Hematopoietic multipotent progenitor cell treated with erythropoietin and hydrocortisone succinate and interleukin-3 and kit ligand, for 15 days (in vitro differentiated cells): ENCODE measurements at places on chromosomes 1 and 21.
A peak's percentile ranks its signal among the peaks of the same experiment; 100 is the strongest.

- no peak for DNase-seq
Observed at GRCh38 chr1:9078015-9078751, 8.7 kb upstream of the SLC2A5 start.

GRCh38 chr1:245842106-245842505, 665.0 kb downstream of the SMYD3 start:
- DNase-seq, result no peak

DNA sequence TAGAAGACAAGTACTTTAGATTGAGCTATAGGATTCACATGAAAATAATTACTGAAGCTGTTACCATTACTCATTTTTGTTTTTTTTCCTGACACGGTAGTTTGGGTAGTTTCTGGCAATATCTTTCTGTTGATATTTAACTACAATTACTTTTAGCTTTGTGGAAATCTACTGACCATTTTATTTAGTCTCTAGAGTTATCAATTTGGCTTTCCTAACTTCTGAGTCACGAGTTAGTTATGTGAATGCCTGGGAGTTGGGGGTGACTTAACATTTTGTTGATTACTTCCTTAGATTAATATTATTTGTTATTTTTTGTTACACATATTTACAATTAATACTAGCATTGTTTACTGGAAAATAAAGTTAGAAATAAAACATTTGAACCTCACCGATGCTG, 160.6 kb downstream of the HMCN1 start:
- DNase-seq, result no peak

DNA sequence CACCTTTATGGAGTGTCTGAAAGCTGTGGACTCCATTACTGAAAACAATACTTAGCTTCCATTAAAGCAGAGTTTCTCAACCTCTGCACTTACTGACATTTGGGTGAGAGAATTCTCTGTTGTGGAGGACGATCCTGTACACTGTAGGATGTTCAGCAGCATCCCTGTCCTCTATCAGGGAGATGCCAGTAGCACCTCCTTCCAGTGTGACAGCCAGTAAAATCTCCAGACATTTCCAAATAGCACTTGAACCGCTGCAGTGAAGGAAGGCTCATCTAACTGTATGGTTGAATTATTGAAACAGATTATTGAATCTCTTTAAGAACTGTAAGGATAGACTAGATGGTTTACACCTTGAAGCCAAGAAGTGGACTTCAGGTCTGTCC, 3.1 kb downstream of the PRDM2 start:
- no peak for DNase-seq

GRCh38 chr1:71542155-71542554, 461.3 kb upstream of the ZRANB2 start:
- DNase-seq, result no peak

DNA sequence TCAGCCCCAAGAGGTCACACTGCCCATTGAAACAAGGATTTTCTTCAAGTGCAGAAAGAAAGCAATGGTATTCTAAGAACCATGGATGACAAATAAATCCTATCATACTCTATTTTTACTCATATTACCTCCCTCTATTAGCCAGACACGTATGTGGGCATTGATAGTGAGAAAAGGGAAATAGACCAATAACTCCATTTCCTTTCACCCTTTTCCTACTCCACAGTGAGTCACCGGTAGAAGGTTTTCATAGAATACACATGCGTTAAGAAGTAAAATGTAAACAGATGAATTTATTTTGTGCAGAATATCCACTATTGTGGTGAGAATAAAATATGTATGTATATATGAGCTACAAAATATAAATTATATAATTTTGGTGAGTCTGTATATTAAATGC, 568.9 kb upstream of the ADGRL4 start:
- DNase-seq, result no peak

- DNase-seq, result no peak
Observed at GRCh38 chr1:38021969-38022368, 9.4 kb downstream of the UTP11 start.

- no peak for DNase-seq
Observed at GRCh38 chr1:8293118-8293517, 24.8 kb upstream of the SLC45A1 start.

DNA sequence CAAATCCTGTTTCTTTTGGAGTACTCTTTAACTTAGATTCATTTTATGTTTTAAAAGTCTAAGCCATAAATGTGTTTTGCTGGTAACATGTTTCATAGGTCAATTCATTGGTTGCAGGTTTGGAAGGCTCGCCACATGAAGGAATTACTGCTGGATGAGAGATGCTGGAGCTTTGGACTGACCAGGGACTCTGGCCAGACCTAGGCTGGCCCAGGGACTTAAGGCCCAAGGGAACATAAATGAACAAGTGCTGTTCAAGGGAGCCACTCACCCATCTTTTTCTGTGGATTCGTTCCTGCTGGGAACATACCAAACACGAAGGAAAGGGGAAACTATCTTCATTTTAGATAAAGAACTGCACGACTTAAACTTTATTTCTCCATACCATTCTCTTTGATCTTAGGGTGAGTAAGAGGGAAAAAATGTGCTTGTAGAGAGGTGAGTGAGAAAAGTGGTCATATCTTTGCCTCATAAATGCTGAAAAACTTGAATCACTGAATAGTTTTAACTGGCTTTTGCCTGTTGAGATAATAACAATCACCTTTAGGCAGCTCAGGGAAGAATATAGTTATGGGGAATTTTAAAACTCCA, 15.3 kb upstream of the SHCBP1L start:
- DNase-seq, result no peak

DNA sequence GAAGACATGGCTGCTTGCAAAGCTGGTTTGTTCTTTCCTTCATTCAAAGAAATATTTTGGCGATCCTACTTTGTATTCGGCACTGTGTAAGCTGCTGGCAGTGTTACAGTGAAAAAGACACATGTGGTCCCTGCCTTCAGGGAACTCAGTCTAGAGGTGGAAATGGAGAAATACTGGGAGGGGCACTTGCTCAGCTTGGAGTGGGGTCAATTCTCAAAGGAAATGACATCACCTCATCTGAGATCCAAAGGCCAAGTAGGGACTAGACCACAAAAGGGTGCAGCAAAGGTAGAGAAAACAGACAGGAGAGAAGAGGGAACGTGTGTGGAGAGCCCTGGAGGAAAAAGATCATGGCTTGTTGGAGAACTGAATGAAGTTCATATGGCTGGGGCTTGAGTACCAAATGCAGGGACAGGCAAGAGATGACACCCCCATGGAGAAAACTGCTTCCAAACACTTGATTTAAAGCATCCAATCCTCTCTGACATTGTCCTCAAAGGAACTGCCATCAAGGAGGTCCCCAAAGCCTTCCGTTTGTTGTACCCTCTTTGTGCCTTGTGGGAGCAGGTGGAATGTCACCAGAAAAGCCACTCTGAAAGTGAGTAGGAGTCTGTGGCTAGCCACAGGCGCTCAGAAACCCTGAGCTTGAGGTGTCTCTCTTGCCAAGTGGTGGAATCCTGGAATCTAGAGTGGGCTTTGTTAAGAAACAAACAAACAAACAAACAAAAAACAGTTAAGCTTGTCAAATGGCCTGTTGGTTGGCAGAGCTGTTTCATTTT, 48.3 kb upstream of the TDRD10 start:
- DNase-seq, result no peak

GRCh38 chr1:116553386-116554115, 17.3 kb downstream of the CD58 start:
- DNase-seq, result no peak

DNA sequence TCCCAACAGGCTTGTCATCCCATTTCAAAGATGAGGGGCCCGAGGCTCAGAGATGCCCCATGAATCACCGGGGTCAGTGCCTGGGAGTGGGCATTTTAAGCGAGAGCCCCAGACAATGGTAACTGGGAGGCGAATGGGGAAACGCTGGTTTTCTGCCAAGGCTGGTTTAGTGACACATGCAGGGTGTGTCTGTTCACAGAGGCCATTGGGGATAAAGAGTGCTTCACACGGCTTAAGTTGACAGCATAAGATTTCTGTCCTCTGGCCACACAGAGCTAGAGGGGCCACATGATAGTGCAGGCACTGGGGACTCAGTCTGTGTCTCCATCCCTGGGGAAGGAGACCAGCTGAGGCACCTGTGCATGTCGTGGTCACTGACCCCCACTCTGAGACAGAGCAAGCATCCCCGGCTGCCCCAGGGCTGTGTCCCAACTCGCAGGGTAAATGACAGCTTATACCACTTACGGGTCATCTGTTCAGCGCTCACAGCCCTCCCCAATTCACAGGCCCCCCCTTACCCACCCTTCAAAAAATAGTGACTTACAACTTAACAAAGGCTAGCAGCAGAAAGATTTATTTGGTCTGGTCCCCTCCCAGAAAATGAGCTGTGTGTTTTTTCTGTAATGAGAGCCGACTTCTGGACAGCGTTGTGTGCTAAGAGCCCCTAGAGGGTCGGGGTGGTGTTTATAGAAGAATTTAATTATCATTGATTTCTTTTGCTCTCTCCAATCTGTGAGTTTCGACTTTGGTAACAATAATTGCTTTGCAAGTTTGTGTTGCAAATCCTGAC, 34.9 kb upstream of the ARHGEF16 start:
- no peak for DNase-seq

DNA sequence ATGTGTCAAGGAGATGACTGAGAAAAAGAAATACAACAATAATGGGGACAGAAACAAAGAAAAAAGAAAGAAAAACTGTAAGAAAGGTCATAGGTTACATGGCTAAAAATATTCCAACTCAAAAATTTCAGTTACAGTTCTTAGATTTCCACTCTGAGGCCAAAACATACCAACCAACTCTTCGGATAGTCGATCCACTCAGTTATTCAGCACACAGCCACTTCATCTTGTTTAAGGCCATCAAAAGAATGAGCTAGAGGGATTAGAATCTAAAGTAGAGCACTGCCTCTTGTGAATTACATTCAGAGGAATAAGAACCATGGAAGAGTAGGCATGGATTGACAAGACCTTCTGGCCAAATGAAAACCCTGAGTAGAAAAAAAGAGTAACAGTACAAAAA, 277.0 kb downstream of the MRPL39 start:
- DNase-seq, result no peak

DNA sequence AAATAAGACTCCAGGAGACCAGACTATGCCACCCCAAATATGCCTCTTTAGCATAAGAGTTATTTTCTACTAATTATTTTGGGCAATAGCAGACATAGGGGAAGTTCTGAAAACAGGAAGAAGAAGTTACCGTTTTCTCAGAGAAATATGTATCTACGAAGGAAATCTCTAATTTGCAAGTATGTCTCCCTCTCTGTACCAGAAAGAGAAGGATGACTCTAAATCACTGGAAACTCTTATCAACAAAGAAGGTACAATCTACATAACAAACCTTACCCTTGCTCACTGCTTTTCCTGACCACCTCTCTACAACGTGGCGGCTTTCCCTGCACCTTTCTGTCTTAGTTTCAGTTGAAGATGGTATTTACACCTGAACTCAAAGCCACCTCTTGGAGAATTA, 49.0 kb downstream of the OMA1 start:
- no peak for DNase-seq

DNA sequence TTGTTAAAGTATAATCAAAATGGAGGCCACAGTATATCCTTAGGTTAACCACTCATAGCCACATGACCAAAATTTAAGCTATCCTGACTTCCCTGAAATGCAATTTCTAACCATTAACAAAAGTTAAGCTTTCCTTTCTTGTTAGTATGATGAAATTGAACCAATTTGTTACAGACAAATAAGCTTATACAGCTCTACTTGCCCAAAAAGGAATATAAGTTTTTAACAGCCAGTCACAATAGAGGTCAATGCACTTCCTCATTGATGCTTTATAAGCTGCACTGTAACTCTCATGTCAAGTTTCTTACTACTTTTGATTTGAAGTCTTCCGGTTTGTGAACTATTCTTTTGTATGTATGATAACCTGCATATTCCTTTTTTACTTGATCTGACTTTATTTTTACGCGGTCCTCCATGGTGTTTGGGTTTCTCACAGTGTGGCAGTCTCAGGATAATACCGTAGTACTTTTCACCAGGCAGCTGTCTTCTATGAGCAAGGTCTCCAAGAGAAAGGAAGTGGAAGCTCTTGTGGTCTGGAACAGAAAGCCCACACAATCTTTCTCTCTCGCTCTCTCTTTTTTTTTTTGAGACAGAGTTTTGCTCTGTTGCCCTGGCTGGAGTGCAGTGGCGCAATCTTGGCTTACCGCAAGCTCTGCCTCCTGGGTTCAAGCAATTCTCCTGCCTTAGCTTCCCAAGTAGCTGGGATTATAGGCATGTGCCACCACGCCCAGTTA, 331.6 kb downstream of the SRGAP2C start:
- no peak for DNase-seq

DNA sequence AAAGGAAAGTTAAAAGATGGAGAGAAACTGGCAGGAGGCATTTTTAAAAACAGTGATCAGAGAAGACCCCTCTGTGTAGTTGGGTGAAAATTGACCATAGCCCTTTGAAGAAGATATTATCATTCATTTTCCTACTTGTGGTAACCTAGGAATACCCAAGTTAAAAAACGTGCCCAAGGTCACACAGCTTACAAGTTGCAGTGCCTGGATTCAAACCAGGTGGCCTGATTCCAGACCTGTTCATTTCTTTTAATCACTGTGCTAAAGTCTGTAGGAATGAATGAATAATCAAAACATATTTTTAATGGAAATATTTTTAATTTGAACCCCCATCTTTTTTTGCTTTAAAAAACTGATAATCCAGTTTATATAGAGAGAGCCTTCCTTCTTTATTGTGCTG, 35.6 kb downstream of the MARK1 start:
- DNase-seq, result no peak

GRCh38 chr1:8871539-8871935, 6.9 kb downstream of the ENO1 start:
- peak; percentile 47 for DNase-seq

DNA sequence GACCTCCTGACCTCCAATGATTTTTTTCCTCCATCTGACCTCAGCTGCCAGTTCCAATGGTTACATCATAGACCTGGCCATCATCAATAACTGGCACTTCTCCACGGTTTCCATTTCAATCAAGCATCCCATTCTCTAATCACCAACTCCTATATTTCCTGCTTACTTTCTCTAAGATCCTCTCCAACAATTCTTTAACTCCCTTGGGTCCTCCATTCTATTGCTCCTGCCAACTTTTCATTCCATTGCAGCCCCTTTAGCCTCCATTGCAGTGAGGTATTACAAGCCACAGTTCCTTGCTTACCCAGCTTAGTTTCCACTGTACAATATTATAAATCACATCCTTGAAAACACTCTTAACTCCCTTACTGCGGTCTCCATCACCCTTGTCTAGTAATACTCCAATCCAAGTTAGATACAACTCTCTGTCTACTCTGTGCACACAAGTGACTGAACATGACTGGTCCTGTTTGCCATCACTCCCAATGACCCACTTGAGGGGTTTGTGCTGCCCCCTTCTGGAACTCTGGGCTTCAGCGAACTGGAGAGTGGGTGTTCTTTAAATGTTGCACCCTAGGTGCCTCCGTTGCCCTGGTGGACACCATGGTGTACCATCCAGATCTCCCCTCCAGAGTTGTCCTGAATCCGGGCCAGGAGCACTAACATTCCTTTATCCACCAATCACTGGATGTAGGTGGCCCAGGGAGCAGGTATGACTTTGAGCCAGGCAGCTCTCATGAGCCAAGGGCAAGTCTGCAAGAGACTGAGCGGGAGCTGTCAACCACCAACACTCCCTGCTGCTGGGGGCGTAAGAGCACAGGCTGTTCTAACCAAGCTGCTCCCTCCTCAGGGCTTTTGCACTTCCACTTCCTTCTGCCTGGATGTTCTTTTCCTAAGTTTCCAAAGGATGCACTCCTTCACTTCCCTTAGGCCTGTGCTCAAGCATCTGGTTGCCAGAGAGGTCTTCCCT, 3.7 kb upstream of the FNDC7 start:
- DNase-seq, result peak; percentile 41
